Urothelium cell line (cell line): ENCODE measurements at places on chromosomes 3 and 15.
A peak's percentile ranks its signal among the peaks of the same experiment; 100 is the strongest.

- DNase-seq, result no peak
Observed at GRCh38 chr3:99969136-99969535, 145.2 kb downstream of the FILIP1L start.

DNA sequence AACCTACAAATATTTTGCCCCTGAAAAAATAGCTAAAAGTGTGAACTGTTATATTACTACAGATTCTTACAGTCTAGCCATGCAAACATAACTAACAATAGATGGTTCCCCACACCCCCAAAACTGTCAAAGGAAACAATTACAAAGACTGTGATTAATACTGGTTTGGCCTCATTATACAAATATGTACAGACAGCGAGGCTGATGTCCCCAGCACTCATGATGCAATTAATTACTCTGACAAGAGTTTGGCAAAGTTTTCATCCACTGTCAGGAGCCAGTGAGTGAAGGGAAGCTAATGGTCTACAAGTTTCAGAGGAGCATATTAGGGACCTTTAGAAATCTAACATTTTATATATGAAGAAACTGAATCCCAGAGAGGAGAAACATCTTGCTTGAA, 61.0 kb downstream of the HMG20A start:
- no peak for DNase-seq

- DNase-seq, result no peak
Observed at GRCh38 chr3:128573707-128574162, 76.9 kb downstream of the RPN1 start.

DNA sequence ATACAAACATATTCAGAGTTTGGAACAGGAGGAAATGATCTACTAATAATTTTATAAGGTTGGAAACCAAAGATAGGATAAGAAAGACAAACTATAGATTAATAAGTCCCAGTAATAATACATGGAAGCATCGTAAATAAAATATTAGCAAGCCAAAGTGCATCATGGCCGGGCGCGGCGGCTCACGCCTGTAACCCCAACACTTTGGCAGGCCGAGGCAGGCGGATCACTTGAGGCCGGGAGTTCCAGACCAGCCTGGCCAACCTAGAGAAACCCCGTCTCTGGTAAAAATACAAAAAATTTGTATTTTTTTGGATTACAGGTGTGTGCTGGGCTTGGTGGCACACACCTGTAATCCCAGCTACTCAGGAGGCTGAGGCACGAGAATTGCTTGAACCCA, 14.9 kb downstream of the MUC4 start:
- DNase-seq, result no peak

DNA sequence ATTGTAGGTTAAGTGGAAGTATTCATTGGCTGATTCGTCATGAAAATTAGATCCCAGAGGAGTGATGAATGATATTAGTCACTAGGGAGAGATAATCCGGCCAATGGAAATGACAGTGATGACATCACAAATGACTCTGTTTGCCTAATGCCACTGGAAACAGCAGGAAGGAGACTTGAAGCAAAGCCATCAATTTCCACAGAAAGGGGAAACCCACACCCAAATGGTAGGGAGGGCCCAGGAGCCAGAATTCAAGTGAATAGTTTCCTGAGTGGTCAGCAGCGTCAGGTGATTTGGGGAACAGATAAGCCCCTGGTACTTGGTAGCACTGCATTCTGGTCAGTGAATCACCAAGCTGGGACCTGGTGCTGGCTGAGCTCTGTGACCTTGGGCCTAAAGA, 3.3 kb upstream of the ADAMTS9 start:
- no peak for DNase-seq

GRCh38 chr3:158434412-158435038, 136.5 kb upstream of the MLF1 start:
- DNase-seq, result peak; percentile 9

GRCh38 chr3:95154766-95155165, 1091.9 kb downstream of the NSUN3 start:
- peak; percentile 58 for DNase-seq

DNA sequence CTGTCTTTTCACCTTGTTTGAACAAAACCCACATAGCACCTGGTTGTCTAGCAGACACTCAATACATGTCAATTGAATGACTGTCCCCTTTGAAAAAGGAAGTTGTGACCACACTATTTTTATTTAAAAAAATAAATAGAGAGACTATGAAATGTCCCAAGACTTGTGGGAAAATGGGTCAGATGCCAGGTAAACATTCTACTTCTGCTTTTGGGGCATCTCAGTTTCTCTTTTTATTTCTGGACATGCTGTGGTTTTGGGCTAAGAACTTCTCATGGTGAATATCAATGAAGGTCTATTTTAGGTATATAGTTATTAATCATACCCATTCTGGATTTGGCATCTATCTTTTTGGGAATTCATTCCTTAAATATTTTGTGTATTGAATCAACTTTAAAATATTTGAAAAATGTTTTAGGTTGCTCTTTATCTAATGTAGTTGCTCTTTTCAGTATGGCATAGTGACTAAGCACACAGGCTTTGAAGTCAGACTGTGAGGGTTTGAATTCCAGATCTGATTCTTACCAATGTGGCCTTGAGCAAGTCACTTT, 4.4 kb downstream of the TMEM45A start:
- DNase-seq, result peak; percentile 62

DNA sequence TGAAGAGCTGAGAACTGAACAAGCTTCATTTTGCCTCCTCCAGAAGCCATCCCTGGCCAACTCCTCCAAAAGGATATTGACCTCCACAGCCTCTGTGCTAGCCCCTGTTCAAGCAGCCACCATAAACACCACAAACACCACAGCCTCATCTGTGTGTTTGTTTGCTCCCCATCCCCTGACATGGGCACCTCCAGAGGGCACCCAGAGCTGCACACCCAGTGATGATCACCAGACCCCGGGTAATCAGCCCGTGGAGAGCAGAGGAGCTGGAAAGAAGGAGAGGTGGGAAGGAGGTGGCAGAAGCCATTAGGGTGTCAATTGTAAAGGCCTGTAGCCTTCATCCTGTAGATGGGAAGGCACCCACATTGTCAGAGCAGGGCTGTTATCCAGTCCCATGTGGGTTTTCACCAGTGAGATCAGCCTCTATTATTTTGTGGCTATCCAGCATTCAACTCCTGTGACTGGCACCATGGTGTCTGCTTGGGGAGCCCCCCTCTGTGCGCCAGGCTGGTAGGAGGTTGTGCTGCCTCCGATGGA, 6.8 kb upstream of the WNT7A start:
- no peak for DNase-seq

- DNase-seq, result no peak
Observed at GRCh38 chr15:99580076-99580475, 14.3 kb downstream of the MEF2A start.

DNA sequence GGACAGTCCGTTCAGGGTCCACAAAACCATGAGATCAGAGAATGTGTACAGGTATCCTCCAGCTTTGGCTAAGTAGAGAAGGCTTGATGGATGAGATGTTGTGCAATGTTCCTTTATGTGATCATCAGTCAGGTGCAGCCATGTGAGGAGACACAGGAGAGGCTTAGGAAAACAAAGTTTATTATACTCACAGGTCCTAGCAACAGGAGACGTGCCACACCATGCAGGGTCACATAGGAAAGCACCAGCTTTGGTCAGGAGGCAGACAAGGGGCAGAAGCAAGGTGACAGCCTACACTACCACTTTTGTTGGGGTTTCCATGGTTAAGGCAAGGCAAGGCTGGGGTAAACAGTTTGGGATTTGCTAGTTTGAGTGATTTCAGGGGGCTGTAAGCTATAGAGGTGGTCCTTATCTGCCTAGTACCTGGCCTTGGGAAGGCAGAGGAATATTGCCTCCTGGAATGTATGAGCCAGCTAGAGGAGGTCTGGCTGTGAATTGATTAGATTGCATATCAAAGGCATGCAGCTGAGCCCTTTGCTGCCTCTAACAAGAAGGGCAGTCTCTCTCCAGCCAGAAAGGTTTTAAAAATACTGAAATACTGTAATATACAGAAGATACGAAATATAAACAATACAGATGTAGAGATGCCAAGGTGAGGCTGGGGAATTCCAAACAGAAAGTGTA, 248.6 kb downstream of the RYR3 start:
- no peak for DNase-seq

DNA sequence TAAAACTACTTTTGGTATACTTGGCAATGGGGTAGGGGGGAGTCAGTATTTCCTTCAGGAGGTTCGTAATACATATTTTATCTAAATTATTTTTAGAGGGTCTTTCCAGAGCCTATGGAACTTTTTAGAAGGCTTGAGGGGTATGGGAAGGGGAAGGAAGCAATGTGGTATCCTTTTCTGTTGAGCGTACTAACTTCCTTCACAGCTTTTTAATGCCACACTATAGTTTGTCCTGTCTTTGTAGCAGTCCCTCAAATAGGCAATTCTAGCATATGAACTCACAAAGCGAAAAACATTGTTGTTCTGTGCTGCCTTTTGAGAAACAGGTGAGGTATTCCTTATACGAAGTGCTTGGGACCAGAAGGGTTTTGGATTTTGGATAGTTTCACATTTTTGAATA, 22.3 kb upstream of the P2RY13 start:
- DNase-seq, result no peak

DNA sequence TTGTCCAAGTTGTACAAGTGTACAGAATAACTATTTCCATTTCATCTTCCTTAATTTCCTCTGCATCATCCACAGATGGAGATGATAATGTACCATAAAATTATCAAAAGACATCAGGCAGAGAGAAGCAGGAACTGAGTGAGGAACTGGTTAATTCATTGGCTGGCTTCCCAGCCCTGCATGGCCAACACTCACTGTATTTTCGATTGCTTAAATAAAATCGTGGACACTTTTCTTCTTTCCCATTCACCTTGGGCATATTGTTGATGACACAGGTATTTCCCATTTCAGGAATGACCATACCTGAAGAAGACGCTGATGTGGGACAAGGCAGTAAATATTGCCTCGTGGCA, 144.2 kb upstream of the ABHD17C start:
- DNase-seq, result peak; percentile 27

- no peak for DNase-seq
Observed at GRCh38 chr3:149375501-149376196, 1.8 kb downstream of the TM4SF1 start.

DNA sequence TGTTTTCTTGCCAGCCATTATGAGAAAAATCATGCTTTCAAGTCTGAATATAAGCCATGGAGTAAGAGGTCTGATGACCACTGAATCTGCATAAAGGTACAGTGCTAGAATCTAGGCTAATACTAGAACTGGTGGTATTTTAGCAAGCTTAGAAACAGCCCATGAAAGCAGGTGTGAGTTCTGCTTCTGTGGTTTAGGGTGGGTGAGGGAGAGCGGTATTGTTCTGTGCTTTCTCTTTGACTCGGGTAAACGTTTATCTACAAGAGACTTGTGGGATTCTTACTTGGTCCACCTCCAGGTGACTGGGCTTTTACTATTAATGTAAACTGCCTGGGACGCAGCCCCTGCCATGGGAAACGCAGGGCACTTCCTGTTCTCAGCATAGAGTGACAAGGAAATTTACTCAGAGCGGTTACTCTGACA, 55.2 kb downstream of the PGPEP1L start:
- DNase-seq, result no peak

DNA sequence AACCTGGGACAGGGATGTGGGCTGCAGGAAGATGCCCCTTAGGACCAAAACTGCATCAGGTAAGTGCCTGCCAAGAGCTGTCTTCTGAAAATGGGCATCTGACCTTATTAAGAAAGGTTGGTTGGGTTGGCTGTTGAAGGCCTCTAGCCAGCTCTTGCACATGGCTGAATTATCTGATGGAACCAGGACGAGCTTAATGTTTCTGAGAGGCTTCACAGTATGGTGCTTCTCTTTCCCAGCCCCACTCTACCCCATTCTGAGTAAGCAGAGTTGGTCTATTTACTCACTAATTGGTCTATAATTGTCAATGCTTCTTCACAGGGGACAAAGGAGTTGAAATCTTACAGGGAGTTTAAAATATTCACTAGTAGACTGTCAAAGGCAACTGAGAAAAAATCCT, 48.4 kb downstream of the DTWD1 start:
- no peak for DNase-seq

- DNase-seq, result no peak
Observed at GRCh38 chr15:67784856-67785430, 40.4 kb upstream of the SKOR1 start.

GRCh38 chr3:157692468-157692867, 189.3 kb upstream of the VEPH1 start:
- no peak for DNase-seq

- no peak for DNase-seq
Observed at GRCh38 chr3:25910997-25911396, 121.1 kb downstream of the OXSM start.
